ENCODE measurements at places on chromosomes 6 and 20. TPM values are rescaled to one million over a fixed set of nuclear protein-coding genes. Genes with fewer than 3 reads are reported as not detected.

The ARG1 gene
- total RNA-seq, result 0.43 TPM

The SLC17A2 gene
- not detected for total RNA-seq

The ASIP gene
- not detected for total RNA-seq

The DEFB110 gene
- total RNA-seq, result not detected

The FAM110A gene
- total RNA-seq, result 2.3 TPM

The GINS1 gene
- total RNA-seq, result 3.8 TPM

The LHFPL5 gene
- not detected for total RNA-seq

The AKIRIN2 gene
- total RNA-seq, result 18.4 TPM

The VPS16 gene
- total RNA-seq, result 33.8 TPM

The ARFGEF2 gene
- 63.0 TPM for total RNA-seq

The TSBP1 gene
- not detected for total RNA-seq

The EFCAB8 gene
- under 0.01 TPM for total RNA-seq

The PPIL6 gene
- total RNA-seq, result 0.43 TPM

The KIAA0408 gene
- total RNA-seq, result not detected

The EXOC2 gene
- 37.2 TPM for total RNA-seq

The XKR7 gene
- not detected for total RNA-seq

The BTBD3 gene
- 151 TPM for total RNA-seq

The GABRR2 gene
- total RNA-seq, result 0.77 TPM

The SLC22A3 gene
- not detected for total RNA-seq

The SPATS1 gene
- total RNA-seq, result not detected

The MYO6 gene
- 26.5 TPM for total RNA-seq

The TPD52L1 gene
- total RNA-seq, result 1.9 TPM

The TRIM10 gene
- not detected for total RNA-seq

The GPX5 gene
- total RNA-seq, result not detected

The CRYBG1 gene
- total RNA-seq, result 4.2 TPM

The ANKRD66 gene
- not detected for total RNA-seq

The MLN gene
- total RNA-seq, result not detected

The GSTA1 gene
- not detected for total RNA-seq

The ADGRF4 gene
- total RNA-seq, result not detected

The CGAS gene
- 0.98 TPM for total RNA-seq

The ZBTB46 gene
- 87.3 TPM for total RNA-seq

The SERINC3 gene
- total RNA-seq, result 130 TPM

The LCA5 gene
- 1.6 TPM for total RNA-seq

The ACTL10 gene
- total RNA-seq, result 0.95 TPM

The PRDM13 gene
- not detected for total RNA-seq

The ADAT2 gene
- 2.3 TPM for total RNA-seq

The CGA gene
- not detected for total RNA-seq

The DPPA5 gene
- total RNA-seq, result not detected

The CAGE1 gene
- total RNA-seq, result 0.11 TPM

The ULBP2 gene
- 2.1 TPM for total RNA-seq

The GFRAL gene
- total RNA-seq, result not detected

The PACRG gene
- total RNA-seq, result 0.09 TPM

The LY6G5B gene
- 1.9 TPM for total RNA-seq

The PHACTR1 gene
- total RNA-seq, result 0.77 TPM
